ENCODE measurements at places on chromosomes 5 and 9. TPM values are rescaled to one million over a fixed set of nuclear protein-coding genes. Genes with fewer than 3 reads are reported as not detected.

DNA sequence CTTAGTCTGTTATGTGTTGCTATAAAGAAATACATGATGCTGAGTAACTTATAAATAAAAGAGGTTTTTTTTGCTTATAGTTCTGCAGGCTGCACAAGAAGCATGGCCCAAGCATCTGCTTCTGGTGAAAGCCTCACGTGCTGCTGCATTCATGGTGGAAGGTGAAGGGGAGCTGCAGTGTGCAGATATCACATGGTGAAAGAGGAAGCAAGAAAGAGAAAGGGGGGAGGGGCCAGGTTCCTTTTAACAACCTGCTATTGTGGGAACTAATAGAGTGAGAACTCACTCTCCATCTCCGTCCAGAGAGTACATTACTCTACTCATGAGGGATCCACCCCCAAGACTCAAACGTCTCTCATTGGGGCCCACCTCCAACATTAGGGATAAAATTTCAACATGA lies 12.5 kb upstream of the PARP8 start:
- H3K4me3 ChIP-seq, result no peak overlapping the region
- no peaks in the 10 kb centered on the region for H3K4me1 ChIP-seq
- no peak overlapping the region for H3K27ac ChIP-seq
- H3K36me3 ChIP-seq, result no peaks in the 10 kb centered on the region
- no peak for DNase-seq
- no peaks in the 10 kb centered on the region for H3K27me3 ChIP-seq

DNA sequence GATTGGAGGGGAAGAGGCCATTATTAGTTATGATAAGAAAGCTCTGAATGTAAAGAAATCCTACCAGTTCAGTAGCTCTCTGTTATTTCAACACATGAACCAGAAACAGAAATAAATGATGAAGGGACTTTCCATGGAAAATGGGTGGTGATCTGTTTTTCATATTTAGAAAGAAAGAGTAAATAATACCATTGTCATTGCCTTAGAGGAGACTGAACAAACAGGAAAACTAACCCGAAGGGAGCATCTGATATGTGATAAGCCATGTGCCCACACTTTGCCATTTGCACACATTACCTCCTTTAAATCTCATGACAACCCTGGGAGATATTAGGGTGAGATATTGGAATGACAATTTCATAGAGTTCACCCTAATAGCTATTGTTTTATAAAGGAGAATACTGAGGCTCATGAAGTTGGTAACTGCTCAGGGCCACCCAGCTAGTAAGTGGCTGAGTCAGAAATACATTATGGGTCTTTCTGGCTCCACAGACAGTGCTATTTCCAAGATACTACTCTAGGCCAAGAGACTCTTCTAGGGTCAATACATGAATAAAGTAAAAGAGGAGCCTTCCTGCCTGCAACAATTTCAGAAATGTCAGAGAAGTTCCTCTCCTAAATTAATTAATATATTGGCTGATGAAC lies 111.0 kb upstream of the SLIT3 start:
- no peaks in the 10 kb centered on the region for H3K27me3 ChIP-seq
- no peak overlapping the region for H3K27ac ChIP-seq
- H3K4me1 ChIP-seq, result no peaks in the 10 kb centered on the region
- no peak for DNase-seq
- H3K36me3 ChIP-seq, result no peaks in the 10 kb centered on the region
- no peak overlapping the region for H3K4me3 ChIP-seq

PCDHB4 gene
- 2.0 TPM for total RNA-seq

- DNase-seq, result no peak
- no peaks in the 10 kb centered on the region for H3K36me3 ChIP-seq
- no peaks in the 10 kb centered on the region for H3K27me3 ChIP-seq
- H3K27ac ChIP-seq, result no peak overlapping the region
- H3K4me3 ChIP-seq, result no peak overlapping the region
These were observed 135.5 kb downstream of the CCDC192 start for GRCh38 chr5:127838661-127839060.

GRCh38 chr9:97548379-97548778 lies 46.9 kb downstream of the TMOD1 start:
- DNase-seq, result no peak
- H3K27ac ChIP-seq, result peak overlapping the region; percentile 67
- peaks cover 34% of the 10 kb centered on the region for H3K36me3 ChIP-seq
- no peaks in the 10 kb centered on the region for H3K27me3 ChIP-seq
- peaks cover 12% of the 10 kb centered on the region for H3K4me1 ChIP-seq
- no peak overlapping the region for H3K4me3 ChIP-seq

All from gastrocnemius medialis (tissue), 4 donors.